ENCODE measurements at places on chromosomes 7 and 10.

DNA sequence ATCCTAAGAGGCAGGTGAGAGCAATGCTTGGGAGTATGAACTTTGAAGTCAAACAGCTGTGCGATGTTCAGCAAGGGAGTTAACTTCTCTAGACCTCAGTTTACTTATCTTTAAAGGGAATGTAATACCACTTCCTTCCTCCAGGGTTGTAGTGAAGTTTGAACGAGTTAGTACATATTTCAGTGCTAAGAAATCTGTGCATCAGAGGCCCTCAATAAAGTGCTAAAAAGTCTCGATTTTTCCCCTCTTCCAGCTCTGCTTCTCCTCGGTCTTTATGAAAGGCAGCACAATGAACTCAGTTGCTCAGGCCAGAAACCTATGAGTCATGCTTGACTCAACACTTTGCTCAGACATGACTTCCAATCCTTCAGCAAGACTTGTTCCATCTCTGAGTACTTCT, 418.9 kb downstream of the MDFIC start:
- DNase-seq: no peak

DNA sequence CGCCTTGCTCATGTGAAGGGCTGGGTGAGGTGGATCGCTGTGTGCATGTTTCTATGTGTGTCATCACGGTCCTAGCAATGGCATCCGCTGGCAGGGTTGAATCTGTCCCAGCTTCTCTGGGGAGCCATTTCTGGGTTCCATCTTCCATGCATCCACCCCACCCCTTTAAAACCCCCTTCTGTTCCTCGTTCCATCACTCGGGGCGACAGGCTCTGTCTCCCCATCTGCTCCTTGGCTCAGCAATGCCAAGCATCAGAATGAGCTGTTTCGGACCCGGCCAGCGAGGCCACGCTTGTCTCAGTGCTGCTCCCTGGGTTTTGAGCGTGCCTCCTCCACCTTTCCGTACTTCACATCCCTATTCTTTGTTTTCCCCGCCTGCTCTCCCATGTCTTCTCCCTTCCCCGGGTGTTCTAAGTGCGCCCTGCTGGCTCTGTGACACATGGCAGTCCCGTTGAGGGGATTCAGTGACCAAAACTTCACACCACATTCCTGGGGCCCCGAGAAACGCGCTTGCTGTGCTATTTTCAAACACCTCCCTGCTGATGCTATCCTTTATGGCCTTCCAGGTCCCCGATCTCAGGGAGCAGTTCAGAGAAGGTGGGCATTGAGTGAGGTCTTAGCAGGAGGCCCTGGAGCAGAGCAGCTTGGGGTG, 554.1 kb upstream of the FOXK1 start:
- DNase-seq: no peak

DNA sequence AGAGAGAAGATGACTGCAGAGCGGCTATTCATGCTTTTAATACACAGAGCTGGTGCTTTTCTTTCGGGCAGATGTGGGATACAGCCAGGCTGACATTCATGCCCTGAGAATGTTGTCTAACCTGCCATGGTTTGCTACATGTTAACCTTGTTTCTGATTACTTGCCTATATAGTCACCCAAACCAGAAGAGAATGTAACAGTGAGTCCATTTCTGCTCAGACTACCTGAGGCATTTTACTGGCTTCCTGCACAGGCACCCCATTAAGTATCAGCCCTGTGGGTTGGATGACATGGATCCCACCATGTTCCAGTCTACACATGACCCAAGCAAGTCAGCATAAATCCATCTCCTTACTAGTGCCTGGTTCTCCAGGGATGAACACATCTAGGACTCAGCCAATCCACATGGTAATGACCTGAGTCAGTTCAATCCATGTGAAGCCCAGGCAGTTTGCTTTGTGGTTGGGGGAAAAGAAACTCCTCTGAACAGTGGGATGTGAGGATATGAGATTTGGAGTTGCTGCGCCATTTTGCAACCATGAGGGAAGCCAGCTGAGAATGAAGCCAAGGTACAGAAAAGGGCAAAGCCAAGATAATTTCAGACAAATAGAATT, 55.7 kb upstream of the MKX start:
- DNase-seq: no peak

GRCh38 chr7:15557186-15557585, 4.6 kb downstream of the AGMO start:
- DNase-seq: no peak

GRCh38 chr7:133529861-133530260, 277.0 kb downstream of the EXOC4 start:
- DNase-seq: no peak

DNA sequence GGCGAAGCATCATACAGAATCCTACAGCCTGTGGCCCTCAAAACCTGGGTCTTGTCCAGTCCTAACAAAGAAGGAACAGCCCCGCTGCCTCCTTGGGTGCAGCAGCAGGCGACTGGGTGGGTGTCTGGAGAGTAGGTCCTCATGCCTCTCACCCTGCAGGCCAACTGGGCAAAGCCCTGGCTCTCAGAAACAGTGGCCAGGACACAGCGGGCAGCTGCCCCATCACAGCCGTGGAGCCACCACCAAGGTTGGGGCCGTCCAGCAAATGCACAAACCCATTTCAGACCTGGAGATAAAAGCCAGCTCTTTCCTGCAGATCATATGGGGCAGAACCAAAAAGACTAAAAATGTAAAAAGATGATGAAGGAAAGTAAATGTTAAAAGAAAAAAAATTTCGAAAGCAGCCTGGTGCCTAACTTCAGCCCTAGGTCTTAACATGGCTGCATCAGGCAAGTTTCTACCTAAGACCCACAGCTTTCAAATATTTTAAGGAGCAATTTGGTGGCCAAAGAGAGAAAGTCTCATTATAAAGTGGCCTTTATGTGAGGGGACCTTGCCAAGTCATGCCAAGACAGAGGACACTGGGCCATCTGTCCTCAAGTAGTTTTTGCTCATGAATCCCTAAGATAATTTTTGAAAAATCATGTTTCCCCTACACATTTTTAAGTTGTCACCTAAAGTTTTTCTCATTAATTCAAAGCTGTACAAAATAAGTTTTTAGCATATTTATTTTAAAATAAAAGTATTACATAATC, 142.1 kb downstream of the PAXIP1 start:
- no peak for DNase-seq

- no peak for DNase-seq
Measured at GRCh38 chr7:116404389-116404788, 95.1 kb upstream of the CAV2 start.

GRCh38 chr7:24703296-24703695, 54.0 kb downstream of the GSDME start:
- DNase-seq: no peak

DNA sequence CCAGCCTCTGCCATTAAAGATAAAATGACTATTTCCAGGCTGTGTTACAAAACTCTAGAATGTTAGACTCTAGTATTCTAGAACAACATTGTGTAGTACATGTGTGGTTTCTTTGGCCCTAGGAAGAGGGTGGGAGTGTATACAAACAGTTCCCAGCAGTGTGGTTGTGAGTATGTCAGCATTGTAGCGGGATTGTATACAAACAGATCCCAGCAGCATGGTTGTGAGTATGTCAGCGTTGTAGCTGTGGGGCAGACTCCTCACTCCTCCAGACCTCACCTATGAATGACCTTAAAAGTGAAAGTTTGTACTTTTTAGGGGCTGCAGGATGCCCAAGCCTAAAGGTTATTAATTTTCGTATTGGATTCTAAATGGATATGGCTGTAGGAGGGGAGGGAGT, 6.9 kb upstream of the ACSL5 start:
- DNase-seq: no peak

- no peak for DNase-seq
Measured at GRCh38 chr7:47771336-47771989, 176.8 kb downstream of the PKD1L1 start.

DNA sequence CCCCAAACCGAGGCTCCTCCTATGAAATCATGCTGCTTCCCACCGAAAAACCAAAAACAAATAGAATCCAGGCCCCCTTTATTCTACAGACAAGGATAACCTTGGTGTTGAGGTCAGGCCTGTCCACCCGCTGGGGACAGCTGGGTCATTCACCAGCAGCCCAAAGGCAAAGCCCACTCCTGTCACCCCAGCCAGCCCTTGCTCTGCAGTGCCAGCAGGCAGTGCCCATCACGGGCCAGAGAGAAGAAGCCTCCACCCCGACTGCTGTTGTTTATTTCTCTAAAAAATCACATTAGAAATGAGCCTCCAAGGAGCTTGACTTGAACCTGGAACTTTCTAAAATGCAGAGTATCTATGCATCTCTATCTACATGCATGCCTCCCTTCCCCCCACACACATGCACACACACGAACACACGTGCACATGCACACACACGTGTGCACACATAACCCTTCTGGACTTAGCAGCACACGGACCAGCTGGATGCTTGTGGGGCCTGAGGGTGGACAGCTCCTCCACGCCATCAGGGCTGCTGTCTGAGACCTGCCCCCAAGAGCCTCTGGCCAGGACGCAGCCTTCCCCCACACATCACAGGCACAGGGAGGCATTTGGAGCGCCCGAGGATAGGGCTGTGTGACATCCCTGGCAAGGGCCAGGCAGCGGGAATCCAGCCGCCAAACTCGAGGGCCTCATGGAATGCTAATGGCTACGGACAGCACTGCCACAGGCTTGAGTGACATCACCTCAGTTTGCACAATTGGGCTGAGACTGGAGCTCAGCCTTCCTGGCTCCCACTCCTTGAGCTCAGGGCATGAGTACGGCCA, 22.8 kb downstream of the PRKAG2 start:
- DNase-seq: no peak

DNA sequence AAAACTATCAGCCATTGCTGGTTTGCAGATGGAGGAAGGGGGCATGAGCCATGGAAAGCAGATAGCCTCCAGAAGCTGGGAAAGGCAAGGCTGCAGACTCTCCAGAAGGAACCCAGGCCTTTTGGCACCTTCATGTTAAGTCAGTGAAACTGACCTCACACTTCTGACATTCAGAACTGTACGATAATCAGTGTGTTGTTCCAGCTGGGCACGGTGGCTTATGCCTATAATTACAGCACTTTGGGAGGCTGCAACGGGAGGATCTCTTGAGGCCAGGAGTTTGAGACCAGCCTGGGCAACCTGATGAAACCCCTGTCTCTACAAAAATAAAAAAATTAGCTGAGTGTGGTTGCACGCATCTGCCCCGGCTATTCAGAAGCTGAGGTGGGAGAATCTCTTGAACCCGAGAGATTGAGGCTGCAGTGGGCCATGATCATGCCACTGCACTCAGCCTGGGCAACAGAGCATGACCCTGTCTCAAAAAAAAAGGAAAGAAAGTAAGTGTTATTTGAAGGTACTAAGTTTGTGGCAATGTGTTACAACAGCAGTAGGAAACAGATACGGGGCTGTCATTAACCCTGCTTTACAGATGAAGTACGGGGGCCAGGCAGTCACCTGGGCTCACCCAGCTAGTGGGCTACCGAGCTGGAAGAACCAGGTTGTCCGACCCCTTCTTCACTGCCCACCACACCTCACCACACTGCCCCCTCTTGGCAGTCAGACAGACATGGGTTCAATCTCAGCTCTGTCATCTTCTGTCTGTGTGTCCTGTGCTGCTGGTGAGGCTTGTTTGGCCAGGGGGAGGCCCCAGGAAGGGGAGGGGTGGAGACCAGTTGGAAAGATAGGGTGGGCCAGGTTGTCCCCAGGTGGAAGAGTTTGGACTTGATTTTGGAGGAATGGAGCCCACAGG, 18.3 kb downstream of the CHST3 start:
- no peak for DNase-seq

GRCh38 chr10:104059364-104059763, 26.3 kb downstream of the COL17A1 start:
- DNase-seq: no peak
